Stimulated activated CD4-positive, alpha-beta T cell treated with anti-CD3 and anti-CD28 coated beads, TNF-alpha, amount 100 ng/mL, for 24 hours (primary cell): ENCODE measurements at places on chromosomes 5 and 9.

GRCh38 chr9:37677435-37677834 lies 26.7 kb downstream of the FRMPD1 start:
- no peak for DNase-seq

- DNase-seq: no peak
These were observed 82.1 kb upstream of the IRX2 start for GRCh38 chr5:2833556-2833955.

DNA sequence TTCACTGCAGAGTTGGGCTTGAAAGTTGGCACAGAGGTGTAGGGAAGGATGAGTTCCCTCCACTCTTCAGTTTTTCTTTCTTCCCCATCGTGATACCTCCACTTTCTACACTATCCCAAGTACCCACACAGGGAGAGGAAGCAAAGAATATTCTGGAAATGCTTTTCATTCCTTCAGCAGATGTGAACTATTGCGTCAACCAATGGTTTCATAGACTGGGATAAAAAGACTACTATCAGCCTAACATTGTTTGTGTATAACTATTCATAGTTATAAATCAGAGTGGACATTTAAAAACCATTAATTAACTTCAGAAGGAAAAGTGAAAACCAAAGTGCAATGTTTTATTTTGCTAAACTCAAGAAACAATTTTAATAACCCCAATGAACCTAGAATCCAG lies 63.6 kb upstream of the MAMDC2 start:
- no peak for DNase-seq

- DNase-seq: no peak
These were observed 416.9 kb downstream of the MRPS30 start for GRCh38 chr5:45225571-45226031.

- no peak for DNase-seq
These were observed 88.9 kb upstream of the PRR16 start for GRCh38 chr5:120375248-120375647.

GRCh38 chr9:130847306-130848217 lies 12.5 kb downstream of the ABL1 start:
- no peak for DNase-seq

- DNase-seq: no peak
These were observed 129.5 kb downstream of the NIPBL start for GRCh38 chr5:37005946-37006540.

GRCh38 chr5:23025629-23026233 lies 172.6 kb upstream of the CDH12 start:
- DNase-seq: no peak

DNA sequence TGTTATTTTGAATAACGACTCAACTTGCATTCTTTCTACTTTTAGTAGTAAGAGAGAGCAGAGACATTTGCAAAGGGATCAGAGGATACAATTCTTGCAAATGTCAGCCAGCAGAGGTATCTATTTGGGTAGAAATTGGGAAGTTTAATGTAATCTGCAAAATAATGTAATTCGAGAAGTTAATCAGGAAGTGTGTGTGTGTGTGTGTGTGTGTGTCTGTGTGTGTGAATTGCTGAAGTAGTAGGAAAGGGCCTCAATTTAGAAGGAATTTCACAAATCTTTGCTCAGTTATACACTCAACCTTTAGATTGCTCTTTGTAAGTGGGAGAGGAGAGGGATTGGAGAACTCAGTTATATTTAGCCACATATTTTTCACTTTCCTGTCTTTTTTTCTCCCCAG lies 11.0 kb upstream of the IFNA1 start:
- no peak for DNase-seq

DNA sequence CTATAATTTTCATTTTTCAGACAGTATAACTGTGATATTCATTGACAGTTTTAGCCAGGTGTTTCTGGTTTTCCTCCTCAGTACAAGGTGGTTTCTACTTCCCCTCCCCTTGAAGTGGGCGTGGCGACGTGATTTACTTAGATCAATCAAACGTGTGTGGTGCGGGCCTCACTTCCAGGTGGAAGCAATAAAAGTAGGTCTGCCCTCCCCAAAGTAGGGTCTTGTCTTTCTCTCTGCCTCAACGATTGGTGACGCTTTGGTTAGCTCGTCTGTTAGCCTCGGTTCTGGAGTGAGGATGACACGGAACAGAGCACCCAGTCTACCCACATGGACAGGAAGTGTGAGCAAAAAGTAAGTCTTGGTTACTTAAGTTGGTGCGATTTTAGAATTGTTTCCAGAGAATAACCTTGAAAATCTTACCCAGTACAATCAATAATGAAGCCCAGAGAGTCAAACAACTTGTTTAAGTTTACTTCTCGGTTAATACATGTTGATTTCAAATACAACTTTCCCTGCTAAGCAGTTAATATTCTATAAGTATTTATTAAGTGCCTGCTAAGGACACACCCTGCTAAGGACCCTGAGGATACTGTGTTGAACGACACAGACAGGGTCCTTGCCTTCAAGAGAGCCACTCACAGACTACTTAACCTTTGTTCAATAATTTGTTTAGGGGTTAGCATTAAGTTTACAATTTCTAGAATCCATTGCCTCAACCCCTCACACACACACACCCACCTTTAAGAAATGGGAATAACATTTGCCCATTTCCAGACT lies 48.4 kb downstream of the COX7C start:
- no peak for DNase-seq

DNA sequence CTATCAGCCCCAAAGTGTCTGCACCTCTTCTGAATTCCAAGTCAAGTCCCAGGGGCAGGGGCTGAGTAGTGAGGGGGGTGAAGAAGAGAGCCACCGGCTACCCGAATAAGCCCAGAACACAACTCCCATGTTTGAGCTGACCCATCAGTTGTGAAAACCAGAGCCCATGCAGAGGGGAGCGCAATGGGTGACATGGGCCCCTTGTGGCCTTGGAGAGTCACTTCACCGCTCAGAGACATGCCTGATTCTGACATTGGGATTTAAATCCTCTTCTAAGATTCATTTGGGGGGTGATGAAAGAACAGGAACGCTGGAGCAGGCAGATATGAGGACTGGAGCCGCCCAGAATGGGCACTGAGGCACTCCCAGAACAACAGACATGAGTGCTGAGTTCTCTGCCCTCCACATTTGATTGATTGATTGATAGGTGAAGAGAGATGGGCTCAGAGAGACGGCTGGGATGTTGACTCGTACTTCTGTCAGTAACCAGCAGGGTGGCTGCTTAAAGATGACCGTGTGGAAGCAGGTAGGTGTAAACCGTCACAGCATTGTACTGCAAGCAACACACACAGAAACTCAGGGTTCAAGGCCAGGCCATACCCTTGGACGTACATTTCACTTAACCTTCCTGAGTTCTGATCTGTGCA lies 74.3 kb downstream of the GPR21 start:
- DNase-seq: no peak

DNA sequence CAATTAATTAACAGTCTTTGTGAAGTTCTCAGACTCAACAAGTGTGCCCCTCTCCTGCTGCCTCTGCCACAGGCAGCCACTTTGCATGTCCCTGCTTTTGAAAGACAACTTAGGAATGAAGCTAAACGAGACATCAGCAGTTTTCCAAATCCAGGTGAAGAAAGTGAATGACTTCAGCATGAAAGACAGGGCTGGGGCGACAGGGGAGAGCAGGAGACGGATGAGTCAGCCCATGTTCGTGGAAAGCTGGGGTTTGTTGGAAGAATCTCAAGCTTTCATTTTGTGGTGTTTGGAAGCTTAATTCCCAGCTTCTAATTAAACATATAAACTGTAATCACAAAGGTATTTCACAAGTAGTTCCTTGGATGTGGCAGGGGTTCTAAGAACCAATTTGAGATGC lies 207.8 kb upstream of the MAP3K1 start:
- DNase-seq: no peak

DNA sequence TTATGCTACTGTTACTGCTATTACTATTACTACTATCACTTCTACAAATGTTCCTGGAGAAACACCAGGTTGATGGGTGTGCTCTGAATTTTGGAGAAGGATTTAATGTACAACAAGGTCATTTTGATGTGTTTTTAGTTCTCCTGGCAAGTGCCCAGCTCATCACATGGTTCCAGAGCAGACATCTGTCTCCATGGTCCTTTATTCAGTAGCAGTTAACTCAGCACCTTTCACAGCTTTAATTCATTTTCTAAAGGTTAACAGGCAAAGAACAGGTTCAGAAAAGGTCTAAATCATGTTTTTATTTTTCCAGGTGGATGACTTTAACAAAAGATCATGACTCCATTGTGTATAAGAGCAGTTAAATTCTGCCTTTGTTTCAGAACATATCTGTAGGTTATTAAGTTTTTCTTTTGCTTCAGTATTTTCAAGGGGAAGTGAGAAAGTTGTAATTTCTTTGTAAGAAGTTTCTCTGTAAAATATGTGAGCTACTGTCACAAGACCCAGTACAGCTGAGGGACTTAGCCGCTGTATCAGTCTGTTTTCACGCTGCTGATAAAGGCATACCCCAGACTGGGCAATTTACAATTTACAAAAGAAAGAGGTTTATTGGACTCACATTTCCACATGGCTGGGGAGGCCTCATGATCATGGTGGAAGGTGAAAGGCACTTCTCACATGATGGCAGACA lies 41.9 kb downstream of the MTRR start:
- no peak for DNase-seq

- no peak for DNase-seq
These were observed 59.0 kb upstream of the UBAC1 start for GRCh38 chr9:136020206-136020605.

DNA sequence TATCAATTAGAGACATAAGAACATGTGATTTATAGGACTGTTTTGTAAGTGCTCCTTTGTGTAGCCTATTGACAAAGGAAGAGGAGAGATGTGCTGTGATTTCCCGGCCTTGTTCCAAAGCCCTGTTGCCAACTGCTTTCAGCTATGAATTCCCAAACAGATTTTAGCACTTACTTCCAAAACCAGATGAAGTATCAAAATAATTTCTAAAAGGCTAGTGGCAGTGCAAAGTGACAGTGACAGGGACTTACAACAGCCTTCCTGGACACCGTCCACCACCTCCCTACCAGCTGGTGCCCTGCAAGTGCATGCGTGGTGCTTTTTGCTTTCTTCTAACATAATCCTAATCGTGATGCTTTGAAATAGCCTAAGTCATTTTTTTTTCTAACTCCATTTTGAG lies 254.1 kb upstream of the ACTBL2 start:
- DNase-seq: no peak

GRCh38 chr5:82107267-82107666 lies 135.4 kb downstream of the ATG10 start:
- DNase-seq: no peak

DNA sequence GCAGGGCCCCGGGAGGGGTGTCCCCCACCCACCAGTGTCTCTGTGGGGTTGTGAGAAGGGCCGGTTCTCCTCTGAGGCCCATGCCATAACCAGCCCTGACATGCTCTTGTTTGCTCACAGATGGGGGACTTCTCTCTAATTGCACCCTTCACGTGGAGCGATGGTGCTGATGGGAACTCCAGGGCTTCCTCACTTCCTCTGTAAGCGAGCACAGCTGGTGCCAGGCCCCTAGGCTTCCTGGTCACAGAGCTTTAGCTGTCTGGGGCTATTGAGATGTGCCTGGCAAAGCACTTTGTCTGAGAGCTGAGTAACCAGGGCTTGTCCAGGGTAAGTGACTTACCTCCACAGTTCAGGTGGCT lies 36.4 kb downstream of the PHF2 start:
- DNase-seq: no peak

GRCh38 chr5:65186646-65187227 lies 295.0 kb downstream of the ADAMTS6 start:
- no peak for DNase-seq

- no peak for DNase-seq
These were observed 966 bp downstream of the SNX2 start for GRCh38 chr5:122775550-122776542.

GRCh38 chr5:51811883-51812471 lies 428.7 kb downstream of the ISL1 start:
- no peak for DNase-seq

- no peak for DNase-seq
These were observed 2.9 kb downstream of the NR4A3 start for GRCh38 chr9:99824378-99825171.

GRCh38 chr5:122063836-122064235 lies 14.2 kb downstream of the LOX start:
- no peak for DNase-seq

GRCh38 chr5:87164409-87164808 lies 103.3 kb upstream of the RASA1 start:
- DNase-seq: no peak

- no peak for DNase-seq
These were observed 10.9 kb downstream of the LHX2 start for GRCh38 chr9:124022201-124023121.

- no peak for DNase-seq
These were observed 6.1 kb upstream of the TMEM252 start for GRCh38 chr9:68546596-68547390.

- DNase-seq: no peak
These were observed 32.7 kb downstream of the RAD50 start for GRCh38 chr5:132589467-132589866.

DNA sequence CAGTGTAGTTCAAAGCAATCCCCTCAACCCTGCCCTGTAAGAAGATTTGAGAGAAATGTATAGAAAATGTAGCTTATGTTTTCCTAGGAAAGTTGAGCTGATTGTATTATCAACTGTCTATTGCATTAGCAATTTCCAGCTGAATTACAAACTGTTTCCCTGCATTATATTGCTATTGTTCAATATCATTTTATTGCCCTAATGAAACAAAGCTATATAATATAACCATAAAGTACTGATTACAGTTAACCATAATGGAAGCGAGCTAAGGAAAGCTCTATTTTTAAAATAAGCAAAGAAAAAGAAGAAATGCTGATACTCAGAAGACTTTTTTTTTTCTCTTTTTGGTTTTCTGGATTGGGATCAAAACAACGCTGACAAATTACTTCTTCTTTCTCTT lies 228.3 kb downstream of the EFNA5 start:
- no peak for DNase-seq

GRCh38 chr9:112569186-112569585 lies 82.6 kb downstream of the KIAA1958 start:
- no peak for DNase-seq

DNA sequence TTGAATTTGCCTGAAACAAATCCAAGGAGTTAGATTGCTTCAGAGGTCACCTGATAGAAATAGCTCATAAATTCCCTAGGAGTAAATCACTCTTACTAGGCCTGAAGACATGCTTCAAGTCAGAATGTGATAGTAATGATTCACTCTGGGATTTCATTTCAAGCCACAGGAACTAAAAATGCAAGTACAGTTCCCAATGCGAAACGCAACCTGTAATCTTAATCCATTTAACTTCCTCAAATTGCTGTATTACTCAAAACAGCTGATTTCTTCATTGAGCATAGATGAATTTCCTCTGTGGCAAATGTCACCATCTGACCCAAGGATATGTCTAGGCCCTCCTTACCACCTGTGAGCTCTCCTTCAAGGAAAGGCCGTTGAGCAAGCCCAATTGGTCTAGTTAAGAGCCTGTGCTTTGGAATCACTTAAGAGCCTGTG lies 32.1 kb upstream of the IL6ST start:
- DNase-seq: no peak
